ENCODE measurements at places on chromosomes 7 and 10. TPM values are rescaled to one million over a fixed set of nuclear protein-coding genes. Genes with fewer than 3 reads are reported as not detected.

GALNT11 gene
- total RNA-seq: 38.8 TPM

MSS51 gene
- total RNA-seq: 6.0 TPM

EPO gene
- total RNA-seq: 0.93 TPM

GRCh38 chr7:151565541-151565940 lies 45.8 kb upstream of the RHEB start:
- no peaks in the 10 kb centered on the region for H3K36me3 ChIP-seq
- DNase-seq: no peak
- H3K4me3 ChIP-seq: no peak overlapping the region
- H3K4me1 ChIP-seq: no peaks in the 10 kb centered on the region
- no peaks in the 10 kb centered on the region for H3K27me3 ChIP-seq
- H3K27ac ChIP-seq: no peak overlapping the region

GRCh38 chr7:151544183-151544582 lies 24.5 kb upstream of the RHEB start:
- no peak overlapping the region for H3K4me3 ChIP-seq
- H3K27me3 ChIP-seq: no peaks in the 10 kb centered on the region
- H3K27ac ChIP-seq: no peak overlapping the region
- DNase-seq: no peak
- peaks cover 2% of the 10 kb centered on the region for H3K4me1 ChIP-seq
